ENCODE measurements at places on chromosomes 7 and 10. TPM values are rescaled to one million over a fixed set of nuclear protein-coding genes. Genes with fewer than 3 reads are reported as not detected.

The LRRD1 gene
- 0.24 TPM for total RNA-seq

- DNase-seq, result no peak
These were observed 9.8 kb upstream of the ACTA2 start for GRCh38 chr10:88962336-88962735.

GRCh38 chr7:152312316-152312715 lies 123.5 kb downstream of the KMT2C start:
- DNase-seq, result no peak

The C7orf57 gene
- 0.64 TPM for total RNA-seq

DNA sequence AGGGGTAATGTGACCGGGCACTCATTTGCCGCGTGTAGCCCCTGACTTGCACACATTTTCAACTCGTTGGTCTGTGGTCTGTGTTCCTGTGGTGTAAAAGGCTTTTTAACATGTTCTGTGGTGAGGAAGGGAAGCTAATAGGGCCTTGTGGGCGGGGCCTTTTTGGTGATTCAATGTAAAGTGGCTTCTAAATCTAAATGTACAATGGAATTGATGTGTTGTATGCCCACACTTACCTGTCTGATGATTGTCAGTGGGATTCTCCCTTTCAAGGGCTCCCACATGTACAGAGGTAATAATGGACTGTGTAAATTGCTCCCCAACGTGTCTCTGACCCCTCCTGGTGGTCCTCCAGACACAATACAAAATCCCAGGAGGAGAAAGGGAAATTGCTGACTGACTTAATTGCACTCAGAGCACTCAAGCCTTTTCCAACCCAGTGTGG lies 43.1 kb upstream of the GATAD1 start:
- DNase-seq, result no peak

GRCh38 chr7:10484767-10485166 lies 488.9 kb upstream of the PHF14 start:
- DNase-seq, result no peak

- DNase-seq, result no peak
These were observed 35.6 kb downstream of the ANKMY2 start for GRCh38 chr7:16609842-16610450.

The SLC26A3 gene
- total RNA-seq, result not detected

The KDM7A gene
- total RNA-seq, result 3.9 TPM

DNA sequence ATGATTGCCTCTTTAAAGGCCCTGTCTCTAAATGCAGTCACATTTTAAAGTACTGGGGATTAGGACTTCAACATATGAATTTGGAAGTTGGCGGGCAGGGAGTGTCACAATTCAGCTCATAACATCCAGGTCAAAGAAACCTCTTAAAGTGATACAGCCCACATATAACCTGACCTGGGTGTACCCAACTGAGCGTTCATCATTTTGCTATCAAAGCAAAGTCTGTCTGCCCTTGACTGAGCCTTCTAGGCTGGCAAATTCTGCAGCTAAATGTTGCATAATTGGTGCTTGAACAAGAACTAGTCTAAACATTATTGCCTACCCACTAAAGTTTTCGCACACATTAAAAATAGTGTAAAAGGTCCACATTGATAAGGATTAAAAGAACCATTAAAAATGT lies 3.7 kb downstream of the MSRB2 start:
- no peak for DNase-seq

- no peak for DNase-seq
These were observed 104.4 kb downstream of the STRA8 start for GRCh38 chr7:135337977-135338550.
